Activated CD8-positive, alpha-beta memory T cell treated with anti-CD3 and anti-CD28 coated beads for 1 hour (primary cell): ENCODE measurements at places on chromosomes 7 and 10.

GRCh38 chr10:95229724-95230627 is 35.9 kb downstream of the ACSM6 start:
- no peak for DNase-seq

DNA sequence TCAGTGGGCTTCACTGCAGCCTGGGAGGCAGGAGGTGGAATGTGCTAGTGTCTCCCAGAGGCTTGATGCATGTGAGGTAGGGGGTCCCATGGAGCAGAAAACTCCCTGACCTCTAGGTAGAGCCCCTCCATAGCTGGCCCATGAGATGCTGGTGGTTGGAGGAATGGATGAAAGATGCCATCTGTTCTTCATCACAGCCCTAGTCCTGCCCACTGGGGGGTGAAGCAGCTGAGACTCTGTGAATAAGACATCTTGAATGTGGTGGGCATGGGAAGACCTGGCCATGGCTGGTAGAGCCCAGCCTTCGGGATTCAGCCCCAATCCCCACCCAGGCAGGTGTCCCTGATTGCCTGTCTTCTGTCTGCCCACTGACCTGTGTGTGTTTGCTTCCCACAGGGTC is 92.5 kb downstream of the COL13A1 start:
- no peak for DNase-seq

DNA sequence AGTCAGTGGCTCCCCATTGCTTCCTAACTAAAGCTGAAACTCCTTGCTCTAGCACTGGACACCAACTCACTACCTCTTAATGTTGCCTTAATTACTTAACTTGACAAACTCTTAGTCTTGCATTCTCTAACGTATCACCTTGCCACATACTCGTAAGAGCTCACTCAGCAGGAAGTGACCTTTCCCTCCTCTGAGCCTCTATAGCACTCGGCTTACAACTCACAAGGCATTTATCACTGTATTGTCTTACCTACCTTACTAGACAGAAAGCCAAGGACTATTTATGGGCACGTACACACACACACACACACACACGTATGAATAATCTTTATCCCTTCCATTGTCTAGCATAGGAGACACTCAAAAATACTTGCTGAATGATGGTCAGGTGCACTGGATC is 21.2 kb downstream of the CEP41 start:
- no peak for DNase-seq

DNA sequence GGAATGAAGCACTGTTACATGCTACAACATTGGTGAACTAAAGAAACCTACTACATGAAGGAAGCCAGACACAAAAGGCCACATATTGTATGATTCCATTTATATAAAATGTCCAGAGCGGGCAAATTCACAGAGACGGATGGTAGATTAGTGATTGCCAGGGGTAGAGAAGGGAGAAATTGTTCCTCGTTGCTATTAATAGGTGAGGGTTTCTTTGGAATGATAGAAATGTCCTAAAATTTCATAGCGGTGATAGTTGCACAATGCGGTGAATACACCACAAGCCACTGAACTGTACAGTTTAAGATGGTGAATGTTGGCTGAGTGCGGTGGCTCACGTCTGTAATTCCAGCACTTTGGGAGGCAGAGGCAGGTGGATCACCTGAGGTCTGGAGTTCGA is 29.0 kb downstream of the DENND2A start:
- no peak for DNase-seq

- peak; percentile 74 for DNase-seq
These were observed at the start of gene TMUB1 for GRCh38 chr7:151083071-151083823. TMUB1 (minus strand) TSS chr7:151083493; CDS start chr7:151082563, 930 bp downstream.

DNA sequence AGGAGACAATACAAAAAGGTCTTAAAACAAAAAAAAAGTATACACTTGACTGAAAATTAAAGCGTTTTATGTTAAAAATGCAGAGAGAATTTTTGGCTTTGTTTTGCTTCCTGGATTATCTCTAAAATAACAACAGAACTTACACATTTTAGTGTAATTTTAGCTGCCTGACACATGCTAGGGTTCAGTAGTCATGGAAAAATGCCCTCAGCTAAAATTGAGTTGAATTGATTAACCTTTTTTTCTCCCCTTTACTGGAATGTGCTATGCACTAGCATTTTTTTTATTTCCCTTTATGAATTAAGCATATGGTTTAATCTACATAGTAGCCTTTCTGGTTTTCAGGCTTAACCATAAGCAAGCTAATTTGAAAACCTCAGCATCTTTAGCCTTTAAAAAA is 89.9 kb downstream of the ZNF277 start:
- no peak for DNase-seq

GRCh38 chr10:26457088-26457487 is 18.9 kb downstream of the APBB1IP start:
- DNase-seq: no peak

- DNase-seq: no peak
These were observed 13.6 kb upstream of the JAKMIP3 start for GRCh38 chr10:132052124-132052523.

DNA sequence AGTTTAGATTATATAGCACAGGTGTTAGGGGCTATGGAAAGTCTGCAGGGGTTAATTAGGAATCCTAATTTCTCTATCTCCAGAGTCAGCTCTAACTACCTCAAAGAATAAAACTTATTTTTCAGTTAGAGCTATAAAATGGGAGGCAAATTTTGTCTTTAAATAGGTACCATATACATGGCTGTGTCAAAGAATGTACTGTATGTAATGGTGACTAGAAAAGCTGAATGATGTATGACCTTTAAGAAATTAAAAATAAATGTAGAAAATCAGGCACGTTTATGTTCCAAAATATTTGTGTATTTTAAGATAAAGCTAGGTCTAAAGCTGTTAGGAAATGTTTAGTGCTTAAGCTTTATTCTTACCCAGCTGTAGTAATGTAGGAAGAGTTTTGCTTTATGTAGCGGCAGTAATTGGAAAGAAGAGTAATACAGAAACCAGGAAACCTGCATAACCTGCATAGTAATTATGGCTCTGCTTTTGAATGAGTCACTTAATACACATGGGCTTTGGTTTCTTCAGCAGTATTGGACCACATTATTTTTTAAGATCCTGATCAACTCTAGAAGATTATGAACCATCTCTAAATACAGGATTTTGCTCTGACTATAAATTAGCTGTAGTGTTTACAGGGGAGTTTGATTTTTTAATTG is 85.0 kb downstream of the KMT2E start:
- no peak for DNase-seq

- DNase-seq: peak; percentile 34
These were observed at the start of gene ZMYND11 for GRCh38 chr10:135132-135600. ZMYND11 (plus strand) TSS chr10:135455; CDS start chr10:180013, 44,558 bp downstream.

GRCh38 chr10:70594161-70594560 is 8.4 kb downstream of the PRF1 start:
- no peak for DNase-seq

DNA sequence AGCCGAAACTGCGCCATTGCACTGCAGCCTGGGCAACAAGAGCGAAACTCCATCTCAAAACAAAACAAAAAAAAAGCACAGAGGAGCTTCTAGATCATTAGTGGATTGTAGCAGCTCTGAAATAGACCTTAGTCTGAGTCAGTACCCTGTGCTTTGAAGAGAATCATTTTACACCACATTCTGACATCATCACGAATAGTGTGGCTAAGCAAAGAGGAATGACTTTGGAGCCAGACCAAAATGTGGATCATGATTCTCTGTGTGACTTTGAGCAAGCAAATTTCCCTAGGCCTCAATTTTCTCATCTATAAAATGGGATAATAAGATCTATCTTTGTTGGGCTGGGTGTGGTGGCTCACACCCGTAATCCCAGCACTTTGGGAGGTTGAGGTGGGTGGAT is 618.9 kb downstream of the CALN1 start:
- no peak for DNase-seq

GRCh38 chr10:33368086-33368485 is 33.6 kb upstream of the NRP1 start:
- DNase-seq: no peak

- no peak for DNase-seq
These were observed 103.7 kb upstream of the HGF start for GRCh38 chr7:81873559-81873958.

DNA sequence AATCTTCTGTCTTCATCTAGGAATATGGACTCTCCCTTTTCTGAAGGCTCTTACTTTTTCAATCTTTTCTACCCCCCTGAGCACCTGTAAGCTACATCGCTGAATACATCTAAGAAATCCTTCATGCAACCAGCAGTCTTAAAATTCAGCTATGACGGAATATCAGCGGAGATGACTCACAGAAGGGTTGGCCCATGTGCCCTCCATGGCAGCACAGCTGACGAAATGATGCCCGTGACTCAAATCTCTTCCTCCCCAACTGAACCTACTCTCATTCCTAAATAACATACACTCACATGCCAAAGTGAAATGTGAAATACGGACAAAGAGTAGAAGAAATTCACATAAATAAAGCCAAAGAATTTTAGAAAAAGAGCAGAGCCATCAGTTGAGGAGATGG is 30.3 kb upstream of the NCAPG2 start:
- no peak for DNase-seq

- no peak for DNase-seq
These were observed 72.6 kb downstream of the OSBPL3 start for GRCh38 chr7:24907311-24907886.

GRCh38 chr10:63494951-63495350 is 26.2 kb upstream of the REEP3 start:
- no peak for DNase-seq

- no peak for DNase-seq
These were observed 82.5 kb downstream of the VWDE start for GRCh38 chr7:12320987-12321647.

DNA sequence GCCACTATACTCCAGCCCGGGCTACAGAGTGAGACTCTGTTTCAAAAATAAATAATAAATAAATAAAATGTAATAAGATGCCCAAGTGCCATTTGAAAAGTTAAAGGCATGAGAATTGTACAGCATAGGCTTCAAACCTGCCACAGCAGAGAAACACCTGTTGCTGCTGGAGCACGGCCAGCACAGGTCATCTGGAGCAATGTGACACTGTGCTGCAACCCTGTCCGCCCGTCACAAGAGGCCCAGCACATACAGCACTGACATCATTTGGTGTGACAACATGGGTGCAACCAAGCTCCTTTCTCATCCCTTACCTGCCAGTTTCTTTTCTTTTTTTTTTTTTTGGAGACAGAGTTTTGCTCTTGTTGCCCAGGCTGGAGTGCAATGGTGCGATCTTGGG is 1.3 kb downstream of the RFC2 start:
- no peak for DNase-seq

DNA sequence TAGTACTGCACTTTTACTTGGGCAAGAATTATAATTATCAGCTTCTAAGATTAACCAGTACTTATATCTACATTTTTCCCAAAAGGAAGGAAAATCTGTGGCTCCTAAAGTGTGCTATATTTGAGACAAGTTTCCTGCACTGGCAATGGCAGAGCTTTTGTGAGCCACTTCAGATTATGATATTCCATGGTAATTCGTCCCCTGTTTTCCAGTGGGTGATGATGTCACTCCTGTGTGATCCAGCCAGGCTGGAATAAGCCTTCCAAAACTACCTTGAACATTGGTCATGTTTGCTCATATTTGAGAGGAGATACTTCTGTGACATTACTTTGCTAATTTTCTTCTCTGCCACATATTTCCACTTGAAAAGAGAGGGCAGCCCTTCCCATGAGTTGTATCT is 302.1 kb downstream of the MDFIC start:
- DNase-seq: no peak

GRCh38 chr7:112866424-112866823 is 76.2 kb upstream of the TMEM168 start:
- no peak for DNase-seq

DNA sequence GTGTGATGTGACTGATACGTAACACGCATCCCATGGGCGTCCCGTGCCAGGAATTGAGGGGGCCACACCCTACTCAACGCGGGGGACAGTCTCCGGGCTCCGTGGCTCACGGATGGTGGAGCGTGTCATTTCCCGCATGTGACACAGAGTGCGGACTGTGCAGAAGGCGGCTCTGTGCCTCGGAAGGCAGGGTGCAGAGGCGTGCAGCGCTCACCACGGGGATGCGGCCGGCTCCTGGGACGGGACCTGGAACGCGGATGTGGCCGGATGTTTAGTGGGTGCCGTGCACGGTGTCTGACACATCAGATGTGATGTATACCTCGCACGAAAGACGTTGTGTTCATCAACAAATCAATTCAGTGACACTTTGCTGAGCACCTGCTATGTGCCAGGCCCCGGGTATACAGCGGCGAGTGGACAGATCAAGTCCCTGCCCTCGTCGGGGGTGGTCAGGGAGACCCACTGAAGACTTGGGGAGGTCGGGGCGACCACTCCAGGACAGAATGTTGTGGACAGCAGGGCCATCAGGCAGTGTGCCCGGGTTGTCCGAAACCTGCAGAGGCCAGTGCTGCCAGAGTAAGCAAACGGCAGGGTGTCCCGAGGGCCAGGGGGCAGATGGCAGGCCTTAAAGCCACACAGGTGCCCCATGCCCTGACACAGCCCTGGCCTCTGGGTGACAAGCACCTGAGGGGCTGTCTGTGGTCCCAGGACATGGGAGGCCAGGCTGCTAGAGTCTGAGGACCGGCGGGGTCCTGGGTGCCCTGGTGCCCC is 38.1 kb downstream of the MICALL2 start:
- no peak for DNase-seq

DNA sequence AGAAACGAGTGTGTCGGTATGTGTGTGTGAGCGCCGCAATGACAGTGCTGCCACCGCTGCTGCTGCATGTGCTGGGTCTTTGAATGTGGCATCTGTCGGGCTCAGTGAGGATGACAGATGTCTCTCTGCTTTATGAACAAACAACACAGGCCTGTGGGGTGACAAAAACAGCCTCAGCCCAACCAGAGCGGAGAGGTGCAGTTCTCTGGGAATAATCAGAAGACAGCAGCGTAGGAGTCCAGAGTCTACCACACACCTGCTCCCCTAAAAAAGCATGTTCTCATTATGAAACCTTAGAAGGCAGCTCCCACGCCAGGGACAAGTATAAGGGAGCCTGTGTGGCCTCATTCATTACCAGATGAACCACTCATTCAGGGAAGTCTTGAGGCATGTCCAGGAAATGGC is 278.3 kb downstream of the KCNMA1 start:
- no peak for DNase-seq

- no peak for DNase-seq
These were observed 148.4 kb upstream of the LRGUK start for GRCh38 chr7:133978502-133979295.

- DNase-seq: no peak
These were observed 141.5 kb upstream of the EEPD1 start for GRCh38 chr7:36011588-36011965.

- no peak for DNase-seq
These were observed 98.4 kb upstream of the STEAP1B start for GRCh38 chr7:22598318-22598920.

GRCh38 chr10:4683838-4684237 is 142.2 kb upstream of the AKR1E2 start:
- DNase-seq: no peak

GRCh38 chr7:47866120-47866519 is 82.1 kb downstream of the PKD1L1 start:
- no peak for DNase-seq

GRCh38 chr7:29341156-29341555 is 146.6 kb downstream of the CHN2 start:
- no peak for DNase-seq

GRCh38 chr7:150716368-150716767 is at the start of gene GIMAP1:
GIMAP1 (plus strand) TSS chr7:150716613; CDS start chr7:150719048, 2,435 bp downstream.
- peak; percentile 46 for DNase-seq

GRCh38 chr10:128018236-128018635 is 108.0 kb downstream of the MKI67 start:
- no peak for DNase-seq

- no peak for DNase-seq
These were observed 16.1 kb upstream of the GPR146 start for GRCh38 chr7:1028044-1028770.
